ENCODE measurements at places on chromosomes 4 and X.

DNA sequence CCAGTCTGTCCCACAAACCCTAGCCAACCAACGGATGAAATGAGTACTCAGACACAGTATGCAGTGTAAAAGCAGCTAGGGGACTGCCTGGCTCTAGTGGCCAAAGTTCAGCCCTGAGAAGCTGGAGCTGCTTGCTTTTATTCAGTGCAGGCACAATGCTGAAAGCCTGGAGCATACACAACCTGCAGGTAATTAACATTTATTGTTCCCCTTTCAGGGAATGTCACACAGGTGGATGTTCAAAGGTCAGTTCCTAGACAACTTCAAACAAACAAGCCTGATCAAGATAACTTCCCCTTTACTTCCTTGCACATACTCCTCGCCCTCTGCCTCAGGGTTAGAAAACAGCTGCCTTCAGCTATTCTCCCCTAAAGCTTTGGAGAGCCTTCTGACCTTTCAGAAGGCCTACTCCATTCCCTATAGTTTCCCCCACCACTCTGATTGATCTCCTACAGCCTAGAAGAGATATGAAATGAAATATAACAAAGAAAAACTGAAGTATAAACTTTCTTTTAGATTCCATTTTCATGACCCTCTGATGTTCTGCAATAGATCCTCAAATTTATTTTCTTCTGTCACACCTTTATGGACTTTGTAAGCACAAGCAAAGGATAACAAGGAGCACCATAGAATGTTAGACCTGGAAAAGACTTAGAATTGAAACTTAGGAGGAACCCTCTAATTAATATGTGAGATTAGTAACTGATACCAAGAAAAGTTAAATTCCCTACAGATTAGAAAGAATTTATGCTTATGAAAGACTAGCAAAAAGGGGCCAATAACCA is 6.8 kb upstream of the DCAF8L1 start:
- DNase-seq, result no peak

DNA sequence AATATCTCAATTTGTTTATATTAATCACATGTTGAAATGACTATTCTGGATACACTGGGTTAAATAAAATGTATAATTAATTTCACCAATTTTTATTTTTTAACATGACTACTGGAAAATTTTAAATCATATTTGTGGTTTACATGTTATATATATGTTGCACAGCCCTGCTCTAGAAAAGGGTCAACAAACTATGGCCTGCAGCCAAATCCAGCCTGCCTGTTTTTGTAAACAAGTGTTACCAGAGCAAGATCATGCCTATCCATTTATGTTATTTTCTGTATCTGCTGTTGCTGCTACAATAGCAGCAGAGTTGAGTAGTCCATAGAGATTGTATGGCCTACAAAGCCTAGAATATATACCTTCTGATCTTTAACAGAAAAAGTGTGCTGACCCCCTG is 1.2 kb downstream of the TCEANC start:
- DNase-seq, result no peak

GRCh38 chr4:184168406-184169019 is 49.2 kb downstream of the ENPP6 start:
- DNase-seq, result peak; percentile 13

DNA sequence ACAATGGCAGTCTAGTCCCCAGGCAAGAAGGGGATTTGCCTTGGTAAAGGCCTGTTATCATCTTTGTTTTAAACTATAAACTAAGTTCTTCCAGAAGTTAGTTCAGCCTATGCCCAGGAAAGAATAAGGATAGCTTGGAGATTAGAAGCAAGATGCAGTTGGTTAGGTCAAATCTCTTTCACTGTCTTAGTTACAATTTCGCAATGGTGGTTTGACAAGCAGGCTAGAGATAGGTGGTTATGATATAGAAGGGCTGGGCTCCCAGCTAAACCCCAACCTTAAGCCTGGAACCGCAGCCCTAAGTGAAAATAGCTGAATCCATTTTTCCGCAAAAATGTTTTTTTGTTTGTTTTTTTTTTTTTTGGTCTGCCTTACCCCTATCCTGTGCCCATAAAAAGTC is 41.8 kb upstream of the NEIL3 start:
- DNase-seq, result no peak
